ENCODE measurements at places on chromosomes 3 and 15.

GRCh38 chr3:70261283-70261682 lies 51.2 kb downstream of the MDFIC2 start:
- DNase-seq: no peak

- no peak for DNase-seq
Measured at GRCh38 chr15:52379395-52380106, 83.9 kb upstream of the MYO5C start.

GRCh38 chr3:149247929-149248691 lies 26.5 kb upstream of the CP start:
- no peak for DNase-seq

DNA sequence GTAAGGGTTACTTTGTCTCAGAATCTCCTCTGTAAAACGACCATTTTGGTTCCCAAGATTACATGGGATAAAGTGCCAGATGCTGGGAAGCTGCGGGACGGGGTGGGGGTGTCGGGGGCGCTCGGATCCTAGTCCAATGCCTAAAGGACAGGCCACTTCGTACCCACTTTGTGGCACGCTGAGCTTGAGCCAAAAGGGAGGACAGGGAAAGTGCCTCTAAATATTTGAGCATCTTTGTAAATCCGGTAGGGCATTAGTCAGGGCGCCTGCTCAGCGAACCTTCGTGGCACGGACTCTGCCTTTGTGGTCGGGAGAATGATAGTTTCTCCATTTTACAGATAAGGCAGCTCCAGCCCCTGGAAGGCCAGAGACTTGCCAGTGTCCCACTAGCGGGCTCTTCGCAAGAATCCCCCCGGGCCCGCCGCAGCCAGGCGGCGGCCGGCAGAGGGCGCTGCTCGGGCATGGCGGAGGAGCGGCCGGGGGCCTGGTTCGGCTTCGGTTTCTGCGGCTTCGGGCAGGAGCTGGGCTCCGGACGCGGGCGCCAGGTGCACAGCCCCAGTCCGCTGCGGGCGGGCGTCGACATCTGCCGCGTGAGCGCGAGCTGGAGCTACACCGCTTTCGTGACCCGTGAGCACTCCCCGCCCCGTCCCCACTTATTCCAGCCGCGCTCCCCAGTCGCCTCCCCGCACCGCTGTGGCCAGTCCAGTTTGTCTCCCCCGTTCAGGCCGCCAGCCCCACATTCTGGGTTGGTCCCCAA lies 1.8 kb downstream of the RCCD1 start:
- peak; percentile 78 for DNase-seq

DNA sequence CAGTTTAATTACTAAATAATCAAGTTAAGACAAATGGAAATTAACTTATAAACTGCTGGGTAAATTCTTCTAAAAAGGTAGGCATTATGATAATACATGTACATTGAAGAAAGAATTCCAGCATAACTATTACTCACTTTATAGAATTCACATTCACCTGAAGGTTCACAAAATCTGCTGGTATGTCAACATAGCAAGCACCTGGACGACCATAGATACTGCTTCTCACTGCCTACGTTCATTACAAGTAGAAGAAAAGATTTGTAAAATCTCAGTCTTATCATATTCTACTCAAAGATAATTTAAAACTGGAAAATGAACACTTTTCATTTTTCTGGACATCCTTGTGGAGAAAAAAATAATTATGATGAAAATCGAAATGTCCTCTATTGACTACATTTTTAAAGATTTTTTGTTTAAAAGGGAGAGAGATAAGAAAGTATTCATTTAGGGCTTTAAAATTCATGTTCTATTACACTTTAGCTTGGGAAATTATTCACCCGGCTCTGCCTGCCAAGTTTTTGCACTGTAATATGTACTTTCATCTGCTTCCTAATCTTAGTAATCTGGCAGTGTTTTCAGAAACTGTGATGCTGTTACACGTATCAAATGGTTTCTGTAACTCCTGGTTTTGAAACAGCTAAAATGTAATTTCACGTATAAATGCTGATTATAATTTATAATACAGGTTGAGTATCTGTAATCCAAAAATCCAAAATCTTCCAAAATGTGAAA lies 16.1 kb downstream of the HACL1 start:
- no peak for DNase-seq

- no peak for DNase-seq
Measured at GRCh38 chr3:168073842-168074605, 21.7 kb downstream of the GOLIM4 start.

GRCh38 chr3:123096126-123096525 lies 29.3 kb downstream of the PDIA5 start:
- no peak for DNase-seq

- no peak for DNase-seq
Measured at GRCh38 chr15:30877070-30877469, 26.6 kb upstream of the FAN1 start.

- no peak for DNase-seq
Measured at GRCh38 chr3:122918576-122919290, 108.8 kb downstream of the SEMA5B start.

- DNase-seq: peak; percentile 31
Measured at GRCh38 chr3:151044706-151045105, 40.8 kb upstream of the MED12L start.

GRCh38 chr3:17844236-17844635 lies 101.8 kb upstream of the TBC1D5 start:
- no peak for DNase-seq

DNA sequence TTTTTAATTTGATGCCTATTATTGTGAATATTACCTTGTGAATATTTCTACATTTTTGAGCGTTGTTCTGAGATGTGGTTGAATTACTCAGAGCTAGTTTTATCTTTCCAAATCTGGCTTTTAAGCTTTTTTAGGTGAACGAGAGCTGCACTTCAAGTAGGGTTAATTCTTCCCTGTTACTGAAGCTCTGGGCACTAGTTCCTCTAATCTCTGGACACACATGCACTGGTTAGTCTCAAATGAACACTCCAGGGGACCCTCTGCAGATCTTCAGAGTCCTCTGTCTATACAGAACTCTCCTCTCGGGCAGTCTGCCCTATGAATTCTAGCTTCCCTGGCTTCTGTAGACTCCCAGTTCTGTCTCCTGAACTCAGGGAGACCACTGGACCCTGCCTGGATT lies 237.5 kb upstream of the TBC1D5 start:
- no peak for DNase-seq

DNA sequence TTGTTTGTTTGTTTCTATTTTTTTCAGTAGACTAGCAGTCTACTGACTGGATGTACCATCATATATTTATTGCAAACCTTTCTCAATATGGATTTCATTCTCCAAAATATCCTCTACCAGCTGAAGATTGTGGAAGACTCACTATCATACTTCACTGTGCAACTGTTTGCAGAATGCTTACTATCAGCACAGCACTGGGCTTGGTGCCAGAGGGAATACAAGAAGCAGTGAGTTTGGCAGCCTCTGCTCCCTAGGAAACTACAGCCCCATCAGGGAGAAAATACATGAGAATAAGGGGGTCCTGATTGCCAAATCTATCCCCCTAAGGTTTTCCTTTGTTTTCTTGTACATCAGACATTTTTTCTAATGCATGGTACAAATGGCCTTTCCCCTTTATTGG lies 27.5 kb downstream of the AQP9 start:
- peak; percentile 19 for DNase-seq

DNA sequence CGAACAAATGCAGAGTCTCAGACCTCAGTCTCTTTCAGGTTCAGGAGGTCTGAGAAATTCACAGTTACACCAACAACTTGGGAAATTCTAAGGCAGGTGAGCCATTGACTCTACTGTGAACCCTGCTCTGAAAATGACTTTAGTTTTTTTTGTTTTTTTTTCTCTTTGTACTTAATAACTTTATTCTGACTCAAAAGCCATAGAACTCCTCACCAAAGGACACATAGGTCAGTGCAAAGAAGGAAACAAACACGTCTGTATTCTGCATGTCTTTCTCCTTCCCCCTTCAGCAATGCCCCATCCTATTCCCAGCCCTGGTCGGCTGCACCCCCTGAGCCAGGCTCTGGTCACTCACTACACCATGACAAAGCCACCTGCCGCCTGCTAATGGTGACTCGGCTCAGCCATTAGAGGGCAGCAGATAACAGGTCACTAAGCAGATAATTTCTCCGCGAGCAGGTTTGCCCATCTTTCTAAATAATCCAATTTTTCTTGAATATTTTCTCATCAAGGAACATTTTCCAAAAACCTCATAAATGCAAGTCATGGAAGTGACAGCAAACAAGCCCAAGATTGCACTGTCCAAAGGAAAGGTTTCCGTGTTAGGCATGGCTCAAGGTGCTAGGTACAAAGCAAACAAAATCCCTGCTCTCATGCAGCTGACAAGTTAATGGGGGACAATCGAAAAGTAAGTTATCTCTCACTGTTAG lies 37.7 kb downstream of the TM4SF4 start:
- DNase-seq: peak; percentile 70

DNA sequence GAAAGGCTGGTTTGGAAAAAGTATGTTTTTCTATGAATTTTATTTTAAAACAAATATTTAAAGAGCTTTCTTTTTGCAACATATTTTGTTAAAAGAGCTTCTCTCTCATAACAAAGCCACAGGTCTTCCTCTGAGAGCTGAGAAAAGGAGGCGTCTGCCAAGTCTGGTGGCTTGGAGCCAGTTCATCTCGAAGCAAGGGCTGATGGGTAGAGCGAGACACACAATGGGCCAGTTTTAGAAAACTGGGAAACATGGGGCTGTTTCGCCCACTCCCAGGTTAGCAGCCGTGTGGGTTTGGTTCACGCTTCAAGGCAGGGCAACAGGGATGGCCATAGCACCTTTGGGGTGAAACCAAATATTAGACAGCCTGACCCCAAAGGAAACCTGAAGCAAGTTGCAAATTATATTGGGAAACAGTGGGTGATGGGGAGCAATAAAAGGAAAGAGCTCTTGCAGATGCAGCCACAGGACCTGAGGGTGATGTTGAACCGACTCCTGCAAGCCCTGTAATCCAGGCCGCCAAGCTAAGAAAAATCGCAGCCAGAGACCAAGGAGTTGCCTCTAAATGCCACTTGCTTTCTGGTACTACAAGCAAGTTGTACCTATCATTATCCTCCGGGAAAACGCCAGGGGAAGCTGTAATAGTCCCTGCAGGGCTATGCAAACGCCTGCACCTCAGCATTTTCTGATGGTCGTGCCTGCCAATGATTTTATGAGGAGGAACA lies 88.4 kb upstream of the GALNT15 start:
- DNase-seq: no peak

Data from EL (cell line).